ENCODE measurements at places on chromosomes 5 and 9. TPM values are rescaled to one million over a fixed set of nuclear protein-coding genes. Genes with fewer than 3 reads are reported as not detected.

GRCh38 chr9:105975886-105976645 is 281.7 kb downstream of the TMEM38B start:
- H3K27me3 ChIP-seq: no peaks in the 10 kb centered on the region
- H3K4me1 ChIP-seq: no peaks in the 10 kb centered on the region
- DNase-seq: no peak
- H3K4me3 ChIP-seq: no peak overlapping the region

DNA sequence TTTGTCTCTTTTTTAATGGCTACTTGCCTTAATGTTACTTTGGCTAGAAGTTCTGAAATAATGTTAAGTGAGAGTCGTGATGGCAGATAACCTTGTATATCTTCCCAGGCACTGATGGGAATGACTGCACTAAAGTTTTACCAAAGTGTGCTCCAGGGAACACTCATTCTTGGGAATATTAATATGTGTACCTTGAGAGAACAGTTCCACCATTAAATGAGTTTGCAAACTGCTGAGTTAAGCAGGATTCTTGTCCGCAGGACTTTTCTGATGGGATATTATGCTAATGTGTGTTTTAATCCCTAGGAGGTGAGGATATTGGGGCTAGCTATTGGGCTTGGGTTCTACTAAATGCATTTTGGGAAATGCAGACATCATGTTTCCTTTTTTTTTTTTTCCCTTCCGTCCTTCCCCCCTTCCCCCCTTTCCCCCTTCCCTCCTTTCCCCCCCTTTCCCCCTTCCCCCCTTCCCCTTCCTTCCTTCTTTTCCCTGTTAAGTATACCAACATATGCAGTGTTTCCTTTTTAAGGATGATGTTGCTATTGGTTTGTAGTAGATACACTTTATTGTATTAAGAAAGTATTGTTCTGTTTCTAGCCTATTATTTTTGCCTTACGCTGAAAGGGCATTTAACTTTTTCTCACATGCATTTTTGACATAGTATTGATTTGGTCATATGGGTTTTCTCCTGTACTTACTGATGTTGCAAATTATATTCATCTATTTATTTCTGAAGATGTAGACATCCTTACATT is 15.5 kb downstream of the ZBTB34 start:
- no peak overlapping the region for H3K27ac ChIP-seq
- DNase-seq: no peak
- peaks cover 9% of the 10 kb centered on the region for H3K36me3 ChIP-seq
- peaks cover 3% of the 10 kb centered on the region for H3K4me1 ChIP-seq
- no peaks in the 10 kb centered on the region for H3K27me3 ChIP-seq

The FOXD4L3 gene
- not detected for total RNA-seq

The TMEM250 gene
- 40.1 TPM for total RNA-seq

All from thoracic aorta (tissue), 2 donors.